ENCODE measurements at places on chromosomes 5 and 9.

GRCh38 chr9:125233678-125234077 is 7.5 kb downstream of the HSPA5 start:
- no peak for DNase-seq

DNA sequence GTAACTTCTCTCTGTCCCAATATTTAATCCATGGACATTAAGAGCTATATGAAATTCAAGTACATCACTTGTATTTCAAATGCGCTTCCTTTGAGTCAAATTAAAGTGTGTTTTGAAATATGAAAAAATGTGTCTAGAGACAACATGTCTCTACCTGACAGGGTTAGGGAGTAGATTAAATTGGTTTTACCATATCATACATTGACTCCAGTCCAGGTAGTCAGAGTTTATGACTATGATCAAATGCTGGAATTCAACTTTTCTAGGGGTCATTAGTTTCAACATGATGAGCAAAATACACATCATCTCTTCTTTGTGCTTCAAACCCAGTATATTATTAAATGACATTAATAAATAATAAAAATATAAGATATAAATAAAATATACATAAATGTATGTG is 259.2 kb downstream of the CDH10 start:
- DNase-seq, result no peak

DNA sequence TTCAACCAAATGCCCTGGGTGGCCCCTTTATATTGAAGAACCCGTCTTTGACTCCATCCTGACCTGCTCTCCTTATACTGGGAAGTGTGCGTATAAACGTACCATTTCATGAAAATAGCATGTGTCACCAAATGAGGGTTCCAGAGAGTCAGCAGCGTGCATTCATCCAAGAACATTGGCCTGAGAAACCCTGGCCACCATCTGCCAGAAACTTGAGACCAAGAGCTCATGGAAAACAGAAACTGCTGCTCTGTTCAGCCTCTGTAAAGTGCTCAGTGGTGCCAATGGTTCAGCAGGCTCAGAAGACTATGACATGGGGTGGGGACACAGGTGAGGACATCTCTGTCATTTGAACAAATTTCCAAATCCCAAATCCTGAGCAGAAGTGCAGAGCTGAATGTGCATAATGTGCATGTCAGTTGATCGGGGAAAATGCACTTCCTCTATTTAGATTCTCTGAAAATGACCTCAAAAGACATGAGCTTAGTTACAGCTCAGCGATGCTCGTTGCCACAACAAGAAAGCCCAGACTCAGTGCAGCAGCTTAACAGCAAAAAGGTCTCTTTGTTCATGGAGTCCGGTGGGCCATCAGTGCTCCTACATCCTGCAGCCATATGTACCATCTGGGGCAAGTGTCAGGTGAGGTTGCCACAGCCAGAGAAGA is 176.1 kb downstream of the ATPSCKMT start:
- DNase-seq, result no peak

DNA sequence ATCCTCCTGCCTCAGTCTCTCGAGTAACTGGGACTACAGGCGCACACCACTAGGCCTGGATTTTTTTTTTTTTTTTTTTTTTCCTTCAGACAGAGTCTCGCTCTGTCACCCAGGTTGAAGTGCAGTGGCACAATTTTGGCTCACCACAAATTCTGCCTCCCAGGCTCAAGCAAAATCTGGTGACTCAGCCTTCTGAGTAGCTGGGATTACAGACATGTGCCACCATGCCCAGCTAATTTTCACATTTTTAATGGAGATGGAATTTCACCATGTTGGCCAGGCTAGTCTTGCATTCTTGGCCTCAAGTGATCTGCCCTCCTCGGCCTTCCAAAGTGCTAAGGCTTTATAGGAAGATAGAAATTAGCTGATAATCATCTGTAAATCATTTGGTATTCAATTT is 43.9 kb downstream of the NSA2 start:
- DNase-seq, result no peak

GRCh38 chr5:156593546-156593945 is 256.5 kb upstream of the PPP1R2B start:
- no peak for DNase-seq

- no peak for DNase-seq
These were observed 2.6 kb downstream of the SPARC start for GRCh38 chr5:151683986-151684588.

All from CD4-positive, alpha-beta T cell treated with Interleukin-1 beta for 1 hour (primary cell).